ENCODE measurements at places on chromosomes 11 and 22.

DNA sequence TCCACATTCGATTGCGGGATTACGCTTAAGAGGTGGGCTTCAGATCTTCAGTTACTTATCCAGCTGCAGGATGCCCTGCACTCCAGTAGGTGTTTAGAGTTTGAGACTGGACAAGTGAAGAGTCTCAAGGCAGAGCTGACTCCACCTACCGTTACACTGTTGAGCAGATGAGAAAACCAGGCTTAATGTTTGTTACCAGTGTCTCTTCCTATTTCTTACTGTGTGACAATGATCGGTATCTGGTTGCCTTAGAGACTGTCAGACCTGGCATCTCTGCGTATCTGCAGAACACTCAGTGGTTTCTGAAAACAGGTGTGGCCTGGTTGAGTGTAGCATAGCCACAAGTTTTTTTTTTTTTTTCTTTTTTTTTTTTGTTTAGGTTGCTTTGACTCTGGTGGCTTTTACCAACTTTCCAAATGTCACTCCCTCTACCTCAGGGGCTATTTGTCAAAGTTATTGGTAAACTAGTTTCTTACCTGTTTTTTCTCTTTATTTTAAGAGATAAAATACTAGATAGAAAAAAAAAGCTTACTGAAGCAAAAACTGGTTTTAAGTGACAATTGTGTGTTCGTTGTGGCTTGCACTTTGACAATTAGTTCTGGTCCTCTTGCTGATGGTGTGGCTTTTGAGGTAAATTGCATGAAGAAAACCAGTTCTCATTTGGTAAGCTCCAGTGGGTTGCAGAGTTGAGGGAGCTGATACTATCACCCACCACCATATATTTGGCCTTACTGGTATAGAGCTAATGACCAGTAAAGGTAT, 284.8 kb downstream of the ETS1 start:
- no peak for DNase-seq

GRCh38 chr11:48095779-48096470, 115.6 kb downstream of the PTPRJ start:
- DNase-seq, result no peak

GRCh38 chr11:92137747-92138146, 86.9 kb upstream of the FAT3 start:
- DNase-seq, result no peak

- DNase-seq, result no peak
Observed at GRCh38 chr11:7546324-7546791, 32.6 kb downstream of the PPFIBP2 start.

- no peak for DNase-seq
Observed at GRCh38 chr11:122113836-122114825, 1.9 kb downstream of the BLID start.

- DNase-seq, result no peak
Observed at GRCh38 chr11:121293288-121293594, 670 bp downstream of the SC5D start.

DNA sequence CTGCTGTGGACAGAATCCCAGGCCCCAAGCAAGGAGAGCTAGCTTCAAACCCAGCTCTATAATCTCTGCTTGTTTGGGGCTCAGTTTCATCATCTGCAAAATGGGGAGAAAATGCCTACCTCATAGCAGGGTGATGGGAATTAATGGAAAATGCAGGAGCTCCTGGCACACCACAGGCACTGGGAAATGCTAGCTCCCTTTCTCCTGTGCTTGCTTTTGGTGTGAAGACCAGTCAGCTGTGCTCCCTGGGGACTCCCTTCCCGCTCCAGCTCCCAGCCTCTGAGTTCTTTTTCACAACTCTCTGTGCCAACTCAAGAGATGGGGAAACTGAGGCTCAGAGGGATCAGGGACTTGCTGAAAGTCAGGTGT, 8.2 kb upstream of the SERPINH1 start:
- no peak for DNase-seq

- DNase-seq, result no peak
Observed at GRCh38 chr11:104061853-104062521, 25.5 kb downstream of the DDI1 start.

Data from spinal cord (tissue), 10 donors.